ENCODE measurements at places on chromosomes 3 and 15. TPM values are rescaled to one million over a fixed set of nuclear protein-coding genes. Genes with fewer than 3 reads are reported as not detected.

GRCh38 chr3:172231318-172231901 lies 192.0 kb downstream of the FNDC3B start:
- no peaks in the 10 kb centered on the region for H3K27me3 ChIP-seq
- no peak for DNase-seq
- peaks cover 17% of the 10 kb centered on the region for H3K4me1 ChIP-seq
- peaks cover 26% of the 10 kb centered on the region for H3K36me3 ChIP-seq

TEX9 gene
- 32.7 TPM for total RNA-seq

- peaks cover 10% of the 10 kb centered on the region for H3K4me1 ChIP-seq
- H3K27ac ChIP-seq = no peak overlapping the region
- peaks cover 7% of the 10 kb centered on the region for H3K36me3 ChIP-seq
- H3K27me3 ChIP-seq = no peaks in the 10 kb centered on the region
Measured at GRCh38 chr3:146217324-146217723, 33.6 kb downstream of the PLSCR4 start.

GRCh38 chr15:44087578-44088465 lies 107.2 kb downstream of the FRMD5 start:
- DNase-seq = no peak
- H3K4me3 ChIP-seq = no peak overlapping the region
- H3K36me3 ChIP-seq = no peaks in the 10 kb centered on the region
- H3K4me1 ChIP-seq = peaks cover 9% of the 10 kb centered on the region

- H3K36me3 ChIP-seq = no peaks in the 10 kb centered on the region
- no peak for DNase-seq
- H3K27ac ChIP-seq = no peak overlapping the region
Measured at GRCh38 chr3:177894081-177894728, 642.0 kb upstream of the KCNMB2 start.
